Activated naive CD8-positive, alpha-beta T cell treated with anti-CD3 and anti-CD28 coated beads, Interleukin-2, amount 10 ng/mL, durations not matched to agents 7 days and 5 days (primary cell): ENCODE measurements at places on chromosomes 13 and 19. TPM values are rescaled to one million over a fixed set of nuclear protein-coding genes. Genes with fewer than 3 reads are reported as not detected.

DNA sequence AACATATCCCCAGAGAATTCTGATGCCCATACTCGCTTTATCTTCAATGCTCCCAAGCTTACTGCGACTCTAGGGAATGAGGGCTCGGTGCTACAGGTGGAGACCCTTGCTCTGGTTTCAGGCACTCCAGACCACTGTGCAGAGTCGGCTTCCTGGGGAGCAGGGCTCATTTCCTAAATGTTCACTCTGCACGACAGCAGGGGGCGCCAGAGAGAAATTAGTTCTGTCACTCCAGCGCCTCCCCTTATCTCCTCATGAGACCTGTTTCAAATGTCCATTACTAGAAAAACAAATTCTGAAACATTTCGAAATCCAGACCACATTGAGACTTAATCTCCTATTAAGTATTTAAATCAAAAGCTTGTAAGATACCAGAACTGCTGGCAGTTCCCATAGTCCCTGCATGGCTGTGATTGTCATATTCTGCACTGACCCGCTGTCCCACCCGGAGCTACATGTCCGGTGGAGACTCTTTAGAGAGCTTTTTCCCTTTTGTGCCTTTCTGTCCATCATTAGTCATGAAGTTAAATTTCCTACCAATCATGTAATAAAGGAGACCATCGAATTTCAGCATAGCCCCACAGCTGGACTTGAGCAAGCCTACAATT lies 22.4 kb downstream of the EPSTI1 start:
- peak; percentile 81 for DNase-seq
- H3K27ac ChIP-seq = peak overlapping the region; percentile 67
- no peak overlapping the region for H3K4me3 ChIP-seq

APOC1 gene
- total RNA-seq = 11.6 TPM

BSPH1 gene
- not detected for total RNA-seq

DNA sequence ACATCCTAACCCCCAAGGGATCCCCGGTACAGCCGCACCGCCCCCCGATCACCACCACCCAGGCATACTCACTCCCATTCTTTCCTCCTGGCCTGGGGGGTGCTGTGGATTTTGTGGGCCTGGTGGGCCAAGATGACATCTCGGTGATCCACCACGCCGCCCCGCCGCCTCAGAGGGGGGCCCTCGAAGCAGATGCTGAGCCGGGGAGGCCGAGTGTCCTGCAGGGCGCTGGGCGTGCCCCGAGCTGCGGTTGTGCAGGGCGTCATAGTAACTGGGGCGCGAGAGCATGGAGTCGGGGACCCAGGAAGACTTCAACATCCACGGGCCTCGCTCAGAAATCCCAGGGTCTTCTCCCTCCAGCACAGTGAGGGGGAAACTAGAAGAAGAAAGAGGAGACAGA lies 93.4 kb upstream of the CACNA1A start:
- H3K4me3 ChIP-seq = no peak overlapping the region
- H3K27ac ChIP-seq = no peak overlapping the region
- no peak for DNase-seq
- peaks cover 18% of the 10 kb centered on the region for H3K27me3 ChIP-seq

C19orf53 gene
- total RNA-seq = 88.1 TPM

DNA sequence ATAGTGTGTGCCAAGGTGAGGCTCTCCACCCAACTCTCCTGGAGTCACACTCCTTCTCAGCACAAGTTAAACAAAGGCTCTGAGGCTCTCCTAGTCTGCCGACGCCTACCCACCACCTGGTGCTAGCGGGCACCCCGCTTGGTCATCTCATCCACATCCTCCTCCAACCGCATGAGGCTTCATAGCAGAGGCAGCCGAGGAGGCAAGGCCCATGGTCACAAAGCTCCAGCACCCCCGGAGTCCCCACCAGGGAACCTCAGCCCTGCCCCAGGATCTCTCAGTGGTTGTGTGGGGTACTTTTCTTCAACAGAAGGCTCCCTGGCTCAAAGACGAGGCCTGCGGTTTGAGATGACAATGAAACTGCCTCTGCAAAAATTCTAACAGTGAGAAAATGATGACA lies 43.0 kb downstream of the STK24 start:
- H3K4me1 ChIP-seq = peaks cover 61% of the 10 kb centered on the region
- H3K27ac ChIP-seq = no peak overlapping the region
- no peaks in the 10 kb centered on the region for H3K27me3 ChIP-seq
- no peak overlapping the region for H3K4me3 ChIP-seq
- DNase-seq = no peak

LHB gene
- total RNA-seq = not detected

CACNG6 gene
- not detected for total RNA-seq

PEX11G gene
- 1.0 TPM for total RNA-seq

C19orf67 gene
- not detected for total RNA-seq

DNA sequence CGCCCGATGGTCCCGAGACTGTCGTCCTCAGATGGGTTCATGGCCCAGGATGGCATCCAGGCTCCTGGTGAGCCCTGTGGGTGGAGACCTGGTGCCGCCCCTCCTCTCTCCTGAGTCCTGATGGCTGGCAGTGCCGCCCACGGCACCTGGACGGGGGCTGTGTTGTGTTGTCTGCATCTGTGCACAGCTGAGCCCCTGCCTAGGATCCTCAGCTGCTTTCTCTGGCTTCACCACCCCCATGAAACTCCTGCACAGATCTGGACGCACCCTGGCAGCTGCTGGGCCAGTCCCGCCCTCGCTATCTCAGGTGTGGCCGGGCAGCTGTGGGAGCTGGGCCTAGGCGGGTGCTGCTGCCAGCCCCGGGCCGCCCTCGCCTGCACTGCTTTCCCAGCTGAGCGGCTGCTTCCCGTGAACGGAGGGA lies 27.7 kb downstream of the MCF2L start:
- no peak overlapping the region for H3K4me3 ChIP-seq
- no peak overlapping the region for H3K27ac ChIP-seq
- DNase-seq = no peak
- H3K36me3 ChIP-seq = no peaks in the 10 kb centered on the region
- H3K4me1 ChIP-seq = no peaks in the 10 kb centered on the region

- H3K4me3 ChIP-seq = no peak overlapping the region
- H3K36me3 ChIP-seq = peaks cover under 1% of the 10 kb centered on the region
- DNase-seq = no peak
- no peak overlapping the region for H3K27ac ChIP-seq
- H3K27me3 ChIP-seq = no peaks in the 10 kb centered on the region
These were observed 352.9 kb downstream of the FOXO1 start for GRCh38 chr13:40313269-40314200.

GRCh38 chr13:44389060-44389666 lies 15.5 kb downstream of the SERP2 start:
- no peak for DNase-seq
- no peak overlapping the region for H3K27ac ChIP-seq
- H3K36me3 ChIP-seq = no peaks in the 10 kb centered on the region
- H3K27me3 ChIP-seq = peaks cover 3% of the 10 kb centered on the region
- no peak overlapping the region for H3K4me3 ChIP-seq

KIR3DL1 gene
- not detected for total RNA-seq

GRCh38 chr19:17737690-17738153 lies 13.6 kb upstream of the FCHO1 start:
- no peak overlapping the region for H3K4me3 ChIP-seq
- peaks cover 4% of the 10 kb centered on the region for H3K4me1 ChIP-seq
- H3K27me3 ChIP-seq = no peaks in the 10 kb centered on the region
- no peak for DNase-seq
- peaks cover 3% of the 10 kb centered on the region for H3K36me3 ChIP-seq
- H3K27ac ChIP-seq = no peak overlapping the region

DNA sequence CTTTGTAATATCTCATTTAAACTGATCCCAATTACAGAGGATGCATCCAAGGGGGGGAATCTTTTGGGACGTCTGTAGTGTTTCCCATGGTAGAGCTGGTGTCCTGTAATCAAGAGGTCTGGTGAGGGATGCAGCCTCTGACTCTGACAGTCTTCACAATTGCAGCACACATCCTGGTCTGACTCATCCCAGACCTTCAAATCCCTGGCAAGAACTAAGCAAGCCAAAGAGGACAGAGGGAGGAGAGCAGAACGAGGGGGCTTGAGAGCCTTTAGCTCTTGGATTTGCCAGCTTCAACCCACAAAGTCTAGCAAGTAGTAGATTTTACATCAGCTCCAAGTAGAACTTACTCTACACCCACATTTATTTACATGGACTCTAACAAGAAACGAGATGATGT lies 17.3 kb upstream of the FCGBP start:
- H3K36me3 ChIP-seq = peaks cover 34% of the 10 kb centered on the region
- H3K4me1 ChIP-seq = peaks cover 47% of the 10 kb centered on the region
- H3K27me3 ChIP-seq = no peaks in the 10 kb centered on the region
- peak overlapping the region; percentile 71 for H3K4me3 ChIP-seq
- peak overlapping the region; percentile 98 for H3K27ac ChIP-seq
- DNase-seq = no peak

GRCh38 chr13:99310382-99311031 lies 3.3 kb upstream of the GPR183 start:
- no peaks in the 10 kb centered on the region for H3K27me3 ChIP-seq
- peaks cover 60% of the 10 kb centered on the region for H3K4me1 ChIP-seq
- no peak overlapping the region for H3K4me3 ChIP-seq
- DNase-seq = no peak

DNA sequence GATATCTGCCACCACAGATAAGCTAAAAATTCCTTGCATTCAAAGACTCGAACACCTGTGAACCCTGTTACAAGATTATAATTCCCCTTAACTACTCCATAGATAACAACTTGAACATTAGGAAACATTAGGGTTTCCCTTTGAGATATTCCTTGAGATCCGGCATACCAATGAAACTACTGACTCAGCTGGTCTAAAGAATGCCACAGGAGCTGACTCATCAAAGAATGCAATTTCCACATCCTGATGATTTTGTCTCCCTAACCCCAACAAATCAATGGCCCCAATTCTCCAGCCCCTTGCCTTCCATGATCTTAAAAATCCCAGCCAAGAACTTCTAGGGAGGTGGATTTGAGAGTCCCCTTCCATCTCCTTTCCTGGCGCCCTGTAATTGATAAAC lies 35.6 kb upstream of the ZNF599 start:
- H3K27me3 ChIP-seq = no peaks in the 10 kb centered on the region
- H3K4me1 ChIP-seq = peaks cover 6% of the 10 kb centered on the region
- no peak for DNase-seq
- no peaks in the 10 kb centered on the region for H3K36me3 ChIP-seq

DNA sequence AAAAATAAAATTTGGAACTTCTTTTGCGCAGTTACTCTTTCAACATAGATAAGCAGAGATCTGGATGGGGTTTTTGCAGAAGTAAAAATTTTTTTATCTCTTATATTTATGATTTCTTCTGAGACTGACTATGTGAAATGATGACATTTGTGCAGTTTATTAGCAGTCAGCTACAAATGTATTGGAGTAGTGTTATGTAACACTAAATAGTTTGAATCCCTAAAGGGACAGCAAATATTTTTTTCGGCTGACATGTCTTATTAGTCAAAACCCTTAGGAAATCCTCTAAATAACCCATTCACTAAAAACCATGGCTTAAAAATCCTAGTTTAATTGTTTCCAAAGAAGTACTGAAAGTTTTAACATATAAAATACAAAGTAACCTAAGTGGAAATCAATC lies 48.0 kb upstream of the EDNRB start:
- H3K36me3 ChIP-seq = no peaks in the 10 kb centered on the region
- H3K4me1 ChIP-seq = no peaks in the 10 kb centered on the region
- DNase-seq = no peak

NEK5 gene
- total RNA-seq = not detected

DNA sequence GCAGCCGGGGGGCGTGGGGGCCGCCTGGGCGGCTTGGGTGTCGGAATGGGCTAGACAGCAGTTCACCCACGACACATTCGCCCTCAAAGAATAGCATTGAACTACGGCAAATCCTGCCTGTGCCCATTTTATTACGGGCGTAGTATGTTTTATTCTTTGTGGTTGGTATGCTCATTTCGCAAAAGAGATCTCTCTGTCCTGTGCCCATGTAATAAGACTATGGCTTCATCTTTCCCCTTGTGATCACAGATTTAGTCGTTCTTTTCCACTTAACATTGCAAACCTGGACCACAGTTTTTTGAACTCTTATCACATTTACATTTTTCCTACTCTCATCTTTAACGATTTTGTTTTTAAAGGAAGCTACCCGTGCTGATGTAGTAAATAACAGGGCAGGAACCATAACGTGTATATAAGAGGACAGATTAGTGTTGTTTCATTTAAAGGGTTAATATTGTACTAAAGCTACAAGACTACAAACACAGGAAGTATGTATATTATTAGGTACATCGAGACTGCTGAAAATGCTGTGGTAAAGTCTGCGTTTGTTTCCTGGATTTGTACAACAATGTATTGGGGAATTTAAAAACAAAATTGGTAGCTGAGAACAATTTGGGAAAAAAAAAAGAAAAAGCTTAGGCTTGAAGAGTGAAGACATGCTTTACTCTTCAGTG lies 3.2 kb upstream of the MYCBP2 start:
- peaks cover 6% of the 10 kb centered on the region for H3K36me3 ChIP-seq
- peaks cover 23% of the 10 kb centered on the region for H3K4me1 ChIP-seq
- DNase-seq = no peak
- peak overlapping the region; percentile 99 for H3K27ac ChIP-seq
- H3K4me3 ChIP-seq = peak overlapping the region; percentile 97

DNA sequence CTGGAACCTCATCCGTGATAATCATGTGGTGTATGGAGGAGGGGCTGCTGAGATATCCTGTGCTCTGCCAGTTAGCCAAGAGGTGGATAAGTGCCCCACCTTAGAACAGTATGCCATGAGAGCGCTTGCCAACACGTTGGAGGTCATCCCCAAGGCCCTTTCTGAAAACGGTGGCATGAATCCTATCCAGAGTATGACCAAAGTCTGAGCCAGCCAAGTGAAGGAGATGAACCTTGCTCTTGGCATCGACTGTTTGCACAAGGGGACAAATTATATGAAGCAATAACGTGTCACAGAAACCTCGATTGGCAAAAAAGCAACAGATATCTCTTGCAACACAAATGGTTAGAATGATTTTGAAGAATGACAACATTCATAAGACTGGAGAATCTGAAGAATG lies 251.2 kb upstream of the OBI1 start:
- no peak overlapping the region for H3K27ac ChIP-seq
- no peak for DNase-seq
- H3K4me3 ChIP-seq = no peak overlapping the region
- H3K4me1 ChIP-seq = no peaks in the 10 kb centered on the region
- peaks cover 2% of the 10 kb centered on the region for H3K27me3 ChIP-seq

DNA sequence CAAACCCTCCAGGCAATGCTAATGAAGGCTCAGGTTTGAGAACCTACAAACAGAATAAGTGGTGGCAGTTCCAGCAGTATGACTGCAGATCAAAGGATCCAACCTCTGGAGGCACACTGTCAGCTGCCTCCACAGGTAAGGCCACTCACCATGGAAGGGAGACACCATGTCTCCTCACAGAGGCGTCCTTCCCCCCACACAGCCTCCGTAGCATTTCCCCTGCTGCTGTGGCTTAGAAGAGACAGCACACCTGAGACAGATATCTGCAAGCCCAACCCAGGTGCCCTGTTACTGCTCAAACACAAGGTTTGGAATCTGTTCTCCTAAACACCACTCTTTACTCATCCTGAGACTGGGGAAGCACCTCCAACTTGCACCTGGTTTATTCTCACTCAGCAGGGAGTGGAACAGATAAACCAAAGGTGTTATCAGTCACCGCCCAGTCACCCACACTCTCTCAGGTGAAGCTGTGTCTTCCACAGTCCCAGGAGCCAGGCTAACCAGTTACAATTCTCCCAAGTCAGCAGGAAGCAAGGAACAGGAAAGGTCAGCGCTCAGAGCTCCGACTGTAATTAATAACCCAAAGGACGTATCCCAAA lies 311.2 kb downstream of the FOXO1 start:
- no peak overlapping the region for H3K4me3 ChIP-seq
- H3K4me1 ChIP-seq = no peaks in the 10 kb centered on the region
- peaks cover 2% of the 10 kb centered on the region for H3K36me3 ChIP-seq
- H3K27me3 ChIP-seq = no peaks in the 10 kb centered on the region
- H3K27ac ChIP-seq = no peak overlapping the region

RNF225 gene
- 0.94 TPM for total RNA-seq
